ENCODE measurements at places on chromosomes 7 and 10.

- DNase-seq: no peak
These were observed 658.2 kb downstream of the GATA3 start for GRCh38 chr10:8712656-8713055.

DNA sequence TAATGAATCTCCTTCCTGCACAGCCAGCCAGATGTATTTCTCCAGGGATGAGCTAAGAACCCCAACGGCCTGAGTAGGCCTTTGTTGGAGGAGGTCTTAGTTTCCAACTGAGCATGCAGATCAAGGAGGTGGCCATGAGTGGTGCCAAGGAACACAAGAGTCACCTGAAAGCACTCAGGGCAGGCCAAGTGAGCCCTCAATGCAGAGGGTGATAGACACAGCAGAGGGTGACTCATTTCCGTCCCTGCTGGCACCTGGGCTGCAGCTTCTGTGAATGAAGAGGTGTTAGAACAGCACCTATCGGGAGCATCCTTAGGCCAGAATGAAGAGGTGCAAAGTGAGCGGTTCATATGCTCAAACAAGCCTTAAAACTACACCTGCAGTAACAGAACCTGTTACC, 211.8 kb downstream of the FRMD4A start:
- DNase-seq: no peak

GRCh38 chr7:121307021-121307574, 21.7 kb upstream of the WNT16 start:
- DNase-seq: no peak

GRCh38 chr10:109975244-109976190, 32.3 kb upstream of the ADD3 start:
- no peak for DNase-seq

DNA sequence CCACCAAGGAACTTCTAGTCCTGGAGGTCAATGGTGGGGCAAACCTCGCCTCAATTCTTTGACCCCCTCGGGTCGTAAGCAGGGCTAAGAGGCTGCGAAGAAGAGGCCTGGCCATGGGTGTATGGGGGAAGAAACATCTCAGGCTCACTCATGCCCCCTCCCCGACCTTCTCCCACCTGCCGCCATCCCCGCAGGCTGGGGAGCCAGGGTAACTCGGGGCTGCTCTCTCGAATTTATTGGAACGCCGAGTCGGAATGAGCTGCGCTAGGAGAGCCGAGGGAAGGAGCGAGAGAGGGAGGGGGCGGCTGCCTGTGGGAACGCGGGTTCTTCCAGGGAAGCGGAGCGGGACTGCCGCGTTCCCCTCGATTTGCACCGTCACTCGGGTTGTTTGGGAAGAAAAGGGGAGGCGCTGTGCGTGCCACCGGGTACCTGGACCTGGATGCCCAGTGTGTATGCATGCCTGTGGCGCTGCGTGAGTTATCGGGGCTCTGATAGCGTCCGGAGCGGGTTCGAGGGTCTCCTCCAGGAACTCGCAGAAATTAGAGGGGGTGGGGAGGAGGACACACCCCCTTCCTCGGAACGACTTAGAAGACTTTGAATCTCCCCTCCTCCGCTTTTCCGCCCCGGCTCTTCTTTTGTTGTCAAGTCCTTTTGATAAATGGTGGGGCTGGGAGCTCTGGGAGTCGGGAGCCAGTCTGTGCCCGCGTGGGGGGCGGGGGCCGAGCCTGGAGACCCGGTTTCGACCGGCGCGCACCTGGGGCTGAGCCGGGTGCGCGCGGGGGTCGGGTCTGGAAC, 1.8 kb upstream of the ZNF503 start:
- DNase-seq: no peak

DNA sequence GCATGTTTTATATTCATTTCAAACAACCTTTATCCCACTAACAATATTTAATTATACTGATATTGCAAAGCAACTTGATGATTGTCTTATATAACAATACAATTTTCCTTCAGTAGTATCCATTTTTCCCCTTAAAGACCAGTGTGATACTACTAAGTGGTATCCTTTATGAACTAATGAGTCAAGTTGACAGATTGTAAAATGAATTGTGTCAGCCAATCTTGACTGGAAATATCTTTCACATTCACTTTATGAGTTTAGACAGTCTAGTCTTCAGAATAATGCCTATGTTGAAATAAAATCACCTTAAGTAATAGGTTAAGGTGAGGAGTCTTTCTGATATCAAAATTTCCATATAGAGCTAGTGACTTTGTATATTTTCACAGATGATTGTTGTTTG, 950.0 kb upstream of the CELF2 start:
- DNase-seq: no peak

- DNase-seq: no peak
These were observed 23.8 kb upstream of the ANK3 start for GRCh38 chr10:60413306-60414012.

DNA sequence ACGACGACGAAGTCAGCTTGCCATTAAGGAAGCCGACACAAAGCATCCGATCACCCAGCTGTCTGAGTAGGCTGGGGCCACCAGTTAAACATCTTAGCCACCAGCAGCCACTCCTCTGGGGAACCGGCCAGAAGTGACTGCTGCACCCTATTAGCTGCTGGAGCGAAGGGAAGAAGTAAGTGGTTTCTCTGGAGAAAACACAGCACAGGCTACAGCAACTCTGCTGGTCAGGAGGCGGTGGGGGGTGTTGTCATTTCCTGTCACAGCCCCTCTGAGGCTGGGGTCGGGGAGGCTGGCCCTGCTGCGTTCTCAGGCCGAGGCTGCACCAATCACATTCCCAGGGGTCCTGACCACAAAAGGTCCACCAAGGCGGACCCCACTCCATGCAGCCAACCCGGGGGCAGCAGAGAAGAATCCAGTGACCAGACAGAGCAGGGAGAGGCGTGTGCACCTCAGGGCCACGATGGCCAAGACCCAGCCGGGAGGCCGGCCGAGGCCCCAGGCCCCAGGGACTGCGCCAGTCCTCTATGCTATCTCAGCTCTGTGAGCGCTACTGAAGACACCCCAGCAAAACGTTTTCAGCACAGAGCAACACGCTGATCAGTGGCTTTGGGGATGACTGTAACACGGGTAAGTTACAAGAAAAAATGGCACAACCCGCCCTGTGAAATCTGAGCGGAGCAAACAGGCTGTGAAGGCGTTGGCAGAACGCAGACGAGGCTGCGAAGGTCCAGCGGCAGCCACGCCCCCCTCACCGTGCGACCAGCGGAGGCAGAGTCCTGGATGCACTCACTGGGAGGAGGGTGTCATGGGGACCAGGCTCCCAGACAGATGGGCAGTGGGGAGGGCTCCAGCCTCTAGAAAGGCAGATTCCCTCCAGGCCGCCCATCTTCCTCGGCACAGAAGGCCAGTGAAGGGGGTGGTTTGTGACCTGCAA, 24.8 kb downstream of the STK32C start:
- DNase-seq: no peak

DNA sequence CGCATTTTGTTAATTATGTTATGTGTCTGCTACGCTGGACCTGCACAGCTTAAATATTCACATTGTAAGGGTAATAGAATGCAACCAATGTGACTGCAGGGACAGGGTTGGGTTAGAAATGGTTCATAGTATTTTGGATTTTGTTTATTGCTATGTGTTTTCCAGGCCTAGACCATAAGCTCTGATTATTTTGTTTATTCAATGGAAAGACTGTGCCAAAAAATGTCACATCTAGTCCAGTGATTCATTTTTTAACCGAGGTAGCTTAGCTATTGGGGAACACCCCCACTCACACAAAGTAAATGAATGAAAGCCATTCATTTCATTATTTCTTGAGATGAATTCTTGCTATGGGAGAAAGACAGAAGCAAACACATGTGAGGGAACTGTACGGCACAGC, 516.5 kb upstream of the ANKRD30A start:
- DNase-seq: no peak

DNA sequence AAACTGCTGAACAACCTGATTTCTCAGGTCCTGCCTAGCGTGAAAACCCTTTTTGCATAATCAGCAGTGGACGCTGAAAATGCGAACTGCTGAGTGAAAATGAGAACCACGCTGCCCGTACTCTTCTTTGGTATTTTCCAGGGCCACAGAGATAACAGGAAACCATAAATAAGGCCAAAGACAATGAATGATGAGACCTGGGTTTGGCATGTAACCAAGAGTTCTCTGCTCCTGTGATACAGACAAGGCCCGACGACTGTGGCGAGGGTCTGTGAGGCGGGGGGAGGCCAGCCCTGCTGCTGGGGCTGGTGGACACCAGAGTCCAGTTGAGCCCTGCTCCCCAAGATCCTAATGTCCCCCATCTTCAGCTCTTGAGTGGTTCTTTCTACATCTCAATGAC, 236.0 kb downstream of the WDR11 start:
- no peak for DNase-seq

DNA sequence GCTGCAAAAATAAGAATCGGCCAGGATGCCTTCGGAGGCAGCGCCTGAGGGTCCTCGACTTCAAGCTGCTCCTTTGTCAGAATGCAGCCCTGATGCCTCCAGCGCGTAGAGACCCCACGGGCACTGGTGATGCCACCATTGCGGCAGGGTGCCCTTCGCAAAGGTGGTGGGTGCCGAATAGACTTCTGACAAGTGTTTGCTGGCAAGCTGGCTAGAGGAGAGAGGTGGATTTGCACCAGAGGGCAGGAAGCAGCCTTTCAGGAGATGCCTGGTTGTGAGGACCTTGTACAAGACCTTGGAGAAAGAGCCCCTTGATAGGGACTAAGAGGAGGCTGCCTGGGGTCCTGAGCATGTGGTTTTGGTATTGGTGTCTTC, 103.2 kb upstream of the PPIF start:
- no peak for DNase-seq

DNA sequence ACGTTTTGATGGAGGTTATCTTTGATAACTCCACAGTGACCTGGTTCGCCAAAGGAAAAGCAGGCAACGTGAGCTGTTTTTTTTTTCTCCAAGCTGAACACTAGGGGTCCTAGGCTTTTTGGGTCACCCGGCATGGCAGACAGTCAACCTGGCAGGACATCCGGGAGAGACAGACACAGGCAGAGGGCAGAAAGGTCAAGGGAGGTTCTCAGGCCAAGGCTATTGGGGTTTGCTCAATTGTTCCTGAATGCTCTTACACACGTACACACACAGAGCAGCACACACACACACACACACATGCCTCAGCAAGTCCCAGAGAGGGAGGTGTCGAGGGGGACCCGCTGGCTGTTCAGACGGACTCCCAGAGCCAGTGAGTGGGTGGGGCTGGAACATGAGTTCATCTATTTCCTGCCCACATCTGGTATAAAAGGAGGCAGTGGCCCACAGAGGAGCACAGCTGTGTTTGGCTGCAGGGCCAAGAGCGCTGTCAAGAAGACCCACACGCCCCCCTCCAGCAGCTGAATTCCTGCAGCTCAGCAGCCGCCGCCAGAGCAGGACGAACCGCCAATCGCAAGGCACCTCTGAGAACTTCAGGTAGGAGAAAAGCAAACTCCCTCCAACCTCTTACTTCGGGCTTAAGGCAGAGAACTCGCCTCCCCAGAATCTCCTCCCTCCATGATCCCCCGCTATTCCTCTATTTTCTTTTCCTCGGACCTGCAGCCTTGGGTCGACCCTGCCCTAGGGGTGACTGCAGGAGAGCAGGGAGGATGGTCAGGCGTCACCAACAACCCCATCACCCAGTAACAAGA, at the start of gene SERPINE1:
SERPINE1 (plus strand) TSS at position 454 of the 809 bp plus-strand sequence. CDS start 1,290 bp downstream, outside the sequence.
- peak; percentile 20 for DNase-seq

GRCh38 chr7:15280078-15280733, 281.6 kb downstream of the AGMO start:
- DNase-seq: no peak

DNA sequence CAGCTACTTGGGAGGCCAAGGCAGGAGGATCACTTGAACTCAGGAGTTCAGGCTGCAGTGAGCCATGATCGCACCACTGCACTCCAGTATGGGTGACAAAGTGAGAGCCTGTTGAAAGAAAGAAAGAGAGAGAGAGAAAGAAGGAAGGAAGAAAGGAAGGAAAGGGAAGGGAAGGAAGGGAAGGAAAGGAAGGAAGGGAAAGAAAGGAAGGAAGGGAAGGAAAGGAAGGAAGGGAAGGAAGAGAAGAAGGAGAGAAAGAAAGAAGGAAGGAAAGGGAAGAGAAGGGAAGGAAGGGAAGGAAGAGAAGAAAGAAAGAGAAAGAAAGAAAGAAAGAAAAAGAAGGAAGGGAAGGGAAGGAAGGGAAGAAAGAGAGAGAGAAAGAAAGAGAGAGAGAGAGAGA, 61.5 kb downstream of the CLIP2 start:
- no peak for DNase-seq

- DNase-seq: no peak
These were observed 30.3 kb downstream of the FAM20C start for GRCh38 chr7:222716-223041.

DNA sequence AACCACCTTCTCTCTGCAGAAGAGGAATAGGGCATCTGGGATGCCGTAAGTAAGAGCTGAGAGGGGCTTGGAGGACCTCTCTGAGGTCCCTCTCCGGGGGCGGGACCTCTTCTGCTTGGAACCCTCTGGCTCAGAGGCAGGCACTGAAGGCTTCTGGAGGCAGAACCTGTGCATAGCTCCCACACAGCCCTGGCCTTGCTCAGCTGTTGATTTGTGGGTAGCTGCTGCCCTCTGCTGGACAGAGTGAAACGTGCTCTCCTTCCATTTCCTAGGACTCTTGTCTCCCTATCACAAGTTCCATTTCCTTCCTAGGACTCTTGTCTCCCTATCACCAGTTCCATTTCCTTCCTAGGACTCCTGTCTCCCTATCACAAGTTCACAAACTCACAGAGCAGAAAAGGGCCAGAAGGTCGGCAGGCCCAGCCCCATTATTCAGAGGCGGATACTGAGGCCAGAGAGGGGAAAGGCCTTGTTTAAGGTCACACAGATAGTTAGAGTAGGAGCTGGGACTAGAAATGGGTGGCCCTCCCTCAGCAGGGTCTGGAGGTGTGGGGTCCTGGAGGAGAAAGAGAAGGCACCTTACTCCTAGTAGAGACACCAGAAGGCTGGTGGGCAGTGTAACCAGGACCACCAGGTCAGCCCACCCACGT, 30.3 kb upstream of the GARS1 start:
- DNase-seq: peak; percentile 68

- no peak for DNase-seq
These were observed 16.7 kb downstream of the PPP1R3C start for GRCh38 chr10:91616137-91616536.

DNA sequence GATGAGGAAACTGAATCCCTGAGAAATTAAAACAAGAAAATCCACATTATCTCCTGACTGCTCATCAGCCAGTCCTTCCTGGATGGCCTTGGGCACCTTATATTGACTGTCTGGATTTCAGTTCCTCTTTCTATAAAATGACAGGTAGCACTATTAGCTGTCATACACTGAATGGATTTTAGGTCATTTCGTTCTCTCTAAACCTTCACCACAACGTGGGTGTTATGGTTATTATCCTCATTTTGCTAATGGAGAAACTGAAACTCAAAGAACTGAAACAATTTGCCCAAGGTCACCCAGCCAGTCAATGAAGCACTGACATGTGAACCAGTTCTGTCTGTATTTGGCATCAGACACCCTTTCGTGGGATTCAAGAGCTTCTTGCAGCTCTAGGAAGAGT, 193.8 kb downstream of the CYP26A1 start:
- no peak for DNase-seq

DNA sequence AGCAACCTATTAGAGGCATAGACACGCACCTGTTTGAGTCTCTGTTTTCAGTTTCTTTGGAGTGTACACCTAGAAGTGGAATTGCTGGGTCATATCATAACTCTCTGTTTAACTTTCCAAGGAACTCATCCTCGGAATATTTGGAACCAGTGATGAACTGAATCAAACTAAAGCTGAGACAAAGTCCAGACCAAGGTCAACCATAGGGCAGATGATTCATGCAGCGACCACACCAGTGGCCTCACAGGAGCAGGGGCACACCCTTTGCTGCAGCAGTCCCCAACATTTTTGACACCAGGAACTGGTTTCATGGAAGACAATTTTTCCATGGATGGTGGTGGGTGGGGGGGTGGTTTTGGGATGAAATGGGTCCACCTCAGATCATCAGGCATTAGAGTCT, 4.9 kb upstream of the OPTN start:
- DNase-seq: no peak
